ENCODE measurements at places on chromosomes 6 and 20. TPM values are rescaled to one million over a fixed set of nuclear protein-coding genes. Genes with fewer than 3 reads are reported as not detected.

C20orf144 gene
- polyA plus RNA-seq: 0.14 TPM

RGS19 gene
- polyA plus RNA-seq: 7.5 TPM

IRAK1BP1 gene
- 2.6 TPM for polyA plus RNA-seq

HLA-DOB gene
- not detected for polyA plus RNA-seq

FERMT1 gene
- polyA plus RNA-seq: 2.8 TPM

KCNQ5 gene
- polyA plus RNA-seq: 0.52 TPM

CST1 gene
- not detected for polyA plus RNA-seq

TRIM31 gene
- not detected for polyA plus RNA-seq

TINAG gene
- polyA plus RNA-seq: not detected

ECHDC1 gene
- 42.9 TPM for polyA plus RNA-seq

DTD1 gene
- 52.1 TPM for polyA plus RNA-seq

ME1 gene
- polyA plus RNA-seq: 29.3 TPM

DEFB132 gene
- not detected for polyA plus RNA-seq

FOXF2 gene
- polyA plus RNA-seq: 17.3 TPM

Data from AG04450 (cell line).